Astrocyte of the hippocampus (primary cell): ENCODE measurements at places on chromosomes 3 and 15.
A peak's percentile ranks its signal among the peaks of the same experiment; 100 is the strongest.

DNA sequence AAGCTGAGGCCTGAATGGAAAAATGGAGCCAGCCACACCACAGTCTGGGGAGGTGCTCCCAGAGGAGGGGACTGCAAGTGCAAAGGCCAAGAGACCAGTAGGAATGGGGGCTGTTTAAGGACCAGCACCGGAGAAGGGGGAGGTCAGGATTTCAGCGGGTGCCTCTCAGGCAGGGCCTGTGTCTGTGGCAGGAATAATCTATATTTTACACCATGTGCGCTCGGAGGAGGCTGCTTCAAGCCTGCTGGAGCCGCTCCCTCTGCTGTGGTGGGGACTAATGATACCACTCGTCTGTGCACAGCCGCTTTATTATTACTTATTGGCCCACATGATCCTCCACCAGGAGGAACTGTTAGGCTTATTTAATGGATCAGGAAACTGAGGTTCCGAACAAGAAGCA lies 45.3 kb downstream of the TPRA1 start:
- no peak for DNase-seq

- no peak for DNase-seq
Observed at GRCh38 chr3:88013592-88013991, 45.2 kb downstream of the CGGBP1 start.

DNA sequence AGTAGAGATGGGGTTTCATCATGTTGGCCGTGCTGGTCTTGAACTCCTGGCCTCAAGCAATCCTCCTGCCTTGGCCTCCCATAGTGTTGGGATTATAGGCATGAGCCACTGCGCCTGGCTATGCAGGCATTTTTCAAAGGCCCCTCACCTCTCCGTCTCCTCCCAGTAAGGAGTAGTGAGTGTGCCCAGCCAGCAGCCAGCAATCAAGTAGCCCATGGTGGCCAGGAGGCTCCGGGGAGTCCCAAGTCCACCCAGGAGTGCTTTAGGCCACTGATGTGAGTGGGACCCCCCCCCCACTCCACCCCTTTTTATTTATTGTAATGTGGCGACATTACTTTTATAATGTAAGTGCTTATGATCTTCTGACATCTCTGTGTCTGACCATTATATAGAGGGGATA lies 8.1 kb downstream of the ISG20 start:
- DNase-seq: no peak

GRCh38 chr15:20353966-20354883 lies 187.4 kb downstream of the GOLGA6L6 start:
- no peak for DNase-seq

- no peak for DNase-seq
Observed at GRCh38 chr3:6542795-6543194, 318.1 kb upstream of the GRM7 start.

- DNase-seq: no peak
Observed at GRCh38 chr3:56087451-56088053, 380.7 kb downstream of the ERC2 start.

GRCh38 chr3:154430014-154430413 lies at the start of gene GPR149:
Gene GPR149, minus strand, starts transcription at chr3:154430190. Its CDS starts 575 bp downstream, at chr3:154429615.
- DNase-seq: no peak

- DNase-seq: no peak
Observed at GRCh38 chr3:34180532-34180931, 382.1 kb downstream of the PDCD6IP start.

DNA sequence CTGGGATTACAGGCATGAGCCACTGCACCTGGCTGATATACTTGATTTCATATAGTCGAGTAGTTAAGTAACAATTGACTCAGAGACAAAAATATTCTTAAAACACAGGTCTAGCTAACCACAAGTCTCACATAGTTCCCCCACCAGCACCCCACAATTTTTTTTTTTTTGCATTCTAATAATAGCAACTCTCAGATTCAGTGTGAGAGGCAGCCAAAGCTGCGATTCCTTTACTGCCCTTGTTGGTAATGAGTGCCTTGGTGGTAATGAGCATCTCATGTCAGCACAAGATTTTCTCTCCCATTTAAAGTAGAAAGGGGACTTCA lies 72.5 kb downstream of the WWTR1 start:
- DNase-seq: no peak

DNA sequence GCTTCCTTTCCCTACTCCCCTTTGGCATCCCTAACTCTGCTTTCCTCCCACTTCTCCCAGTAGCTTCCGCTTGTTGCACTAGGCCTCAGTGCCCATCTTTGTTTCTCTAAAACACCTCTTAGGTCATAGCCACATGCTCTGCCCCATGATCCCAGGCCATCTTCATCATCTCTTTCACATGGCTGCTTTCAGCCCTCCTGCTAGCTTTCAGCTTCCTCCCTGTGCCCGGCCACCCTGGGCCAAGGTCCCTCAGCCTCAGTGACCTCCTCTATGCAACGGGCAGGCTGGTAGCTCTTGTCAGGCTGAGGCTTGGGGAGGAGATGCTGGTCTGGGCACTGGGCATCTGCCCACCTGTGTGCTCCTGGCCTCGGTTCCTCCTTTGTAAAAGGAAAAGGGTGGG lies 2.3 kb downstream of the PLEKHO2 start:
- DNase-seq: no peak

GRCh38 chr15:52746162-52746757 lies 43.9 kb downstream of the ONECUT1 start:
- no peak for DNase-seq

DNA sequence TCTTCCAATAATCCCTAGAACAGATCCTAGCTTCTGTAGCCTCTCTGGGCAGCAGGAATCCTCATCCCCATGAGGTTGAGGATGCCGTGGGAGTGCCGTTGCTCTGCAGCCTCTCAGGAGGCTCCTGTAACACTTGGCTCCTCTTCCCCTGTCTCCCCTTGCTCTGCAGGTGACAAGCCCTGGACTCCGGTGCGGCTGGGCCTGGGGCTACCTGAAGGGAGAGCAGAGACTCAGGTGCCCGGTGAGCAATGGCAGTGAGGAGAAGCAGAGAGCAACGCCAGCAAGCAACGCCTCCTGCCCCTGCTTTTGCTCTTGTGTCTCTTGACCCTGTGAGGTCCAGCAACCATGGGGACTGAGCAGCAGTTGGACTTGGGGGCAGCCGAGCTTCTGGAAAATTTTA lies 91.2 kb downstream of the CEMIP start:
- no peak for DNase-seq

DNA sequence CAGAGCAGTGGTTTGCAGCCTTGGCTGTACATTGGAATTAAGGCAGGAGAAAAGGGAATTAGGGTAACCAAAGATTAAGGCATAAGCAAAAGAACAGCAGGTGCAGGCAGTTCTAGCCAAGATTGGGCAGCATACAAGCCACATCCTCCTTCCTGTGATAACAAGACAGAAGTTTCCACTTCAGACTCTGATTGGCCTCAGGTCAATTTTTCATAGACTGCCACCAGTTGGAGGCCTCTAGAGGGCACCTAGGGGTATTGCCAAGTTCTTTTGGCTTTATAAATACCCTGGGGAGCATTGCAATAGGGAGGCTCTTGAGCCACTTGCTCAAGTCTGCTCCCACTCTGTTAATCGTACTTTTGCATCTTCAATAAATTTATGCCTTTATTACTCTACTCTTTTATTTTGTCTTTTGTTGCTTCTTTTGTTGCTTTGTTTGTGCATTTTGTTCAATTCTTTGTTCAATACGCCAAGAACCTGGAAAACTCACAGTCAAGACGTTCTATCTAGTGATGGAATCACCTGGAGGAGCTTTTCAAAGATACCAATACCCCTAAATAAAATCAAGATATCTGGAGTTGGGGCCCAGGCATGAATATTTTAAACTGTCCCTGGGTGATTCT lies 32.2 kb upstream of the FMN1 start:
- peak; percentile 63 for DNase-seq

DNA sequence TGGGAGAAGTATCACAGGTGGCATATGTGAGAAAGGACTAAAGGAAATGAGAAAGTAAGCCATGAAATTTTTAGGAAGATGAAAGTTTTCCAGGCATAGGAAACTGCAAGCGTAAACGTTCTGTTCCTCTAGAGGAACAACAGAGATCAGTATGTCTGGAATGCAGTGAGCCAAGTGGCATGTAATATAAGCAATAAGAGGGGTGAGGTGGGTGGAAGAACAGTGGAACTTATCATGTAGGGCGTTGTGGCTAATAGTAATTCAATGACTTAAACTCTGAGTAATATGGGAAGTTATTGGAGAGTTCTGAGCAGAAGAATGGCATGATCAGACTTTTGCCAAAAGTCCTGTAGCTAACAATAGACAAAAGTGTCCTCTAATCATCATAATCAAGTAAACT lies 902.9 kb downstream of the EPHA3 start:
- peak; percentile 65 for DNase-seq

GRCh38 chr3:107367353-107367752 lies 9.9 kb upstream of the CCDC54 start:
- DNase-seq: peak; percentile 85

- DNase-seq: no peak
Observed at GRCh38 chr3:153744889-153745288, 376.3 kb upstream of the ARHGEF26 start.

GRCh38 chr3:10344147-10344943 lies 23.4 kb upstream of the SEC13 start:
- DNase-seq: peak; percentile 75

DNA sequence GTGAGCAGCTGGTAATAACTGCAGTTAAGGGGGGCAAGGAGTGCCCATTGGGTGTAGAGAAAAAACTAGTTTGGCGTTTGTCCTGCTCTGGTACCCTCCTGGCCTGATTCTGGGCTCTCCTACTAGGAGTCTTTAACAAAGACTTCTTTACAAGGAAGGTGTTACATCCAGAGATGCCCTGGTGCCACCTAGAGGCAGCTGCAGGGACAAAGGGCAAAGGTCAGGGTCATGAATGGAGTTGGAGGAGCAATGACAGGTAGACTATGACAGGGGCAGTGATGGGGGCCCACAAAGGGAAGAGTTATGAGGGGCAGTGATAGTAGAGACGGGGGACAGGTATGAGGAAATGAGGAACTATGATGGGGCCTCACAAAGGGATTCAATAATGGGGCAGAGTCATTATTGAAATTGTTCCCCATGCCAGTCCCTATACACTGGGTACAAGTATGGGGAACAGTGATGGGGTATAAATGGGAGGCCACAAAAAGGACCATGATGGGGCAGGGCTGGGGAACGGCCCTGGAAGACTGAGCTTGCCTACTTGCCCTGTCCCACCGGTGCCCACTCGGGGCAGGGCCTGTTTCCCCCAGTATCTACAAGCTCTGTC lies 7.9 kb downstream of the CCDC71 start:
- no peak for DNase-seq

DNA sequence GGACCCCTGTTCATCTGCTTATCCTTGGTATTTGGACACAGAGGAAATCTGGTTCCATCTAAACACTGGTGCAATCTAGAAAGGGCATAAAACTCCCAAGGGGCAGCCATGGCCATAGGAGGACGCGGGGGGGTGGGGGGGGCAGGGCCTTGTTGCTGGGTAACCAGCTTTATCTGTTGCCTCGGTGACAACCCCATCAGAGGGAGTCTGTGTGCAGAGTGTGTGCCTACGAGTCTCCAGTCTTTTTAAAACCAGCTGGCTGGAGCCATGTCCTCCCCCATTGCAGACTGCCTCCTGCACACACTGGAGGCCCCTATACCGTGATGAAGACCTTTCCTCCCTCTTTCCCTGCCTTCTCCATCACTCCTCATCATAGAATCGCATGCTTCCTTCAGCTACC lies 26.4 kb upstream of the CORO2B start:
- DNase-seq: no peak

DNA sequence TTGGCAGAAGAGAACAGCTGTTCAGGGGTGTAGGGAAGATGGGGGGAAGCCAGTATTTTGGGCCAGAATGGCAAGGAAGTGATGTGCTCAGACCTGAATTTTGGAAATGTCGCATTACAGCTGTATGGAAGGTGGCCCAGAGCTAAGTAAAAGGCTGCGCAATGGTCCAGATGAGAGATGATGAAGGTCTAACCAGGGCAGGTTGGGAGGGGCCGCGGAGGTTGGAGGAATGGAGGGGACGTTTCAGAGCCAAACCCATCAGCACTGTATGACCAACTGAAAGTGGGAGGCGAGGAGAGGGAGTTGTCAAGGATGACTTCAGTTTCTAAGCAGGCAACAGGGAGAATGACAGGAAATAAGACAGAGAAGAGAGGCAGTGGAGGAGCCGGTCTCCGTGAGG lies 60.8 kb downstream of the ADCY5 start:
- DNase-seq: no peak

- DNase-seq: no peak
Observed at GRCh38 chr3:32436816-32437189, 45.1 kb downstream of the CMTM7 start.

- no peak for DNase-seq
Observed at GRCh38 chr3:39638301-39638700, 170.8 kb downstream of the MOBP start.

- no peak for DNase-seq
Observed at GRCh38 chr3:106048946-106049481, 180.2 kb upstream of the CBLB start.

DNA sequence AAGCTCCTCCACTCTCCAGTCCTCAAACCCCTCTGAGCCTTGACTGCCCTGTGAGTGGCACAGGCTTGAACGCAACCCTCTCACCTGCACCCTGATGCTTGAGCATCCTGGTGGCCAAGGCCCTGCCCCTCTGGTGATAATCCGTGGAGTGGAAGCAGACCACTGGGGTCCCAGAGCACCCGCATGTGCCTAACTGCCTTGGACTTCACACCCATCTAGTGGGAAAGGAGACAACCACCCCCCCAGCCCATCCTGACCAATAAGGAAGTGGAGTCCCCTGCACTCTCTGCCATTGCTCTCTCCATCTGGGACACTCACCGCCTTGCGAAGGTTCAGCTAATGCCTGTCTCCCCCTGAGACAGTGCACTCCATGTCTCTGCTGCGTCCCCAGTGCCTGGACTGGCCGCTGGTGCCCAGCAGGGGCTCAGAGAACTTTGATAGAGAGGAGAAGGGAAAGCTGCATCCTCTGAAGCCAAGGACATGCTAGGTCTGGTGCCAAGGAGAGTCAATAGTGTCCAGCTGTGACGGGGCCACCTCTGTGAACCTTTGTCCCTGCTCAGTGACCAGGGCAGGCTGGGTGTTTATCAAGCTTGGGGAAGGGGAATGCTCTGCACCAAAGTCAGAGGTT lies 3.4 kb downstream of the KLF15 start:
- no peak for DNase-seq

DNA sequence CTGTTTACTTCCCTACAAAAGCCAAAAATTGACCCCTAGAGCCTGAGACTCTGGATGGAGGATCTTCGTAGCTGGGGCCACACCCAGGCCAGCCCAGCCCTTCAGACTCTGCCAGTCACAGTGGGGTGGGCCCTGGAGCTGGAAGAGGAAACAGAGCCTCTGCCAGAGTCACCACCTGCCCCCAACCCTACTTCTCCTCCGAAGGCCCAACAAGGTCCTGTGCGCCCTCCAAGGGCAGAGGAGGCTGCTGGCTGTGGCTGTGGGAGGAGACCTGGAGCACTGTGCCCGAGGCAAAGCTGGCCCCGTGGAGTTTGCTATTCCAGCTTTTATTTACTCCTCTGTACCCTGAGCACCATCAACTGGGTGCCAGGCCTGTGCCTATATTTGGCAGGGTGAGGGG lies 19.0 kb downstream of the CISH start:
- DNase-seq: no peak
